Effector memory CD8-positive, alpha-beta T cell (primary cell): ENCODE measurements at places on chromosomes 16 and 17.
A peak's percentile ranks its signal among the peaks of the same experiment; 100 is the strongest.

DNA sequence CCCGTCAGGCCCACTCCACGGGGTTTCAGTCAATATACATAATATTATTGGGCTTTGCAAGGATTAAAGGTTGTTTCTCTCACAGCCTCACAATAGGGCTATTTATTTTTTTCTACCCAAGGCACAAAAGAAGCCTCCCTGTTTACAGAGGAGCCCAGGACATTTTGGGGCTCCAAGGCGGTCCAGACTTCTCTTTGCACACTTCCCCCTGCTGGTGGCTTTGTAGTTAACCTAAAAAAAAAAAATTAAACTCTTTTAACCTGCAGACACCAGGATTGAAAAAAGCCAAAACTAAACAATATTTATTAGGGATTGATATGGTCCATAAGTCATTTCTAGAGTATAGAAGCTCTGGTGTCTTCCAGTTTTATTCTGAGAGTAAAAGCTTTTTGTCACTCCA is 169.7 kb upstream of the ZFHX3 start:
- no peak for DNase-seq

- no peak for DNase-seq
These were observed 25.4 kb upstream of the RHOT1 start for GRCh38 chr17:32116937-32117336.

DNA sequence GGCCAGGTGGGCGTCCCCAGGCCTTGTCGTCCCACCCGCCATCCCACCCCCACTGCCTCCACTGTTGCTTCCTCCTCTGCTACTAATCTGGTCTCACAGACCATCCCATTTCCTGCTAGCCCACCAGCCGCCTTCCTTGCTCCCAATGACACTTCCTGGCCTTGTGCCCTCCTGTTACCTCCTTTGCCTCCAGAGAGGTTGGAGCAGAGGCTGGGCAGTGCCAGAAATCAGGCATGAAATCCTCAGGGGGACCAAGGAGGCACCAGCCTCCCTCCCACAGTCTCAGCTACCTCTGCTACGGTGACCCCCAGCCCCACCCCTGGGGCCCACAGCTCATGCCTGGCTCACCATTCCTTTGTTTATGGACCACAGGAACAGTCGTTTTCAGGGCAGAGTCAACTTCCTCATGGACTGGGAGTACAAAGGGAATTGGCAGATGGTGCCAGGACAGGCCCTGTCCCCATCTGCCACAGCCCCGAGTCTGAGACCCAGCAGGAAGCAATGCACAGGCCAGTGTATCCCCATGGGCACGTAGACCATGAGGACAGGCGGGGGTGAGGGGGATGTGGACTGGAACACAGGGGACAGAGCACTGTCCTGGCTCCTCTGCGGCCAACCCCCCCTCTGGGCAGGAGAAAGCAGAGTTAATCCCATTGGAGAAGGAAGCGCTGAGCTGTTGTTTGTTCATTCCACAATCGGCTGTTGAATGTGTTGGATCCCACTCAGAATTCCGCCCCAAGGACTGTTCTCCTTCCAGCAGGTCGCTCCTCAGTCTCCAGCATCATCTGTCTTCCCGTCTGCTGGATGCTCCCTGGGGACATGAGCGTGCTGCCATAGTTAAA is 2.2 kb upstream of the CDH5 start:
- no peak for DNase-seq

GRCh38 chr17:30534298-30534697 is 57.1 kb downstream of the GOSR1 start:
- DNase-seq, result no peak

- no peak for DNase-seq
These were observed 378.8 kb upstream of the TNRC6C start for GRCh38 chr17:77579682-77580081.

DNA sequence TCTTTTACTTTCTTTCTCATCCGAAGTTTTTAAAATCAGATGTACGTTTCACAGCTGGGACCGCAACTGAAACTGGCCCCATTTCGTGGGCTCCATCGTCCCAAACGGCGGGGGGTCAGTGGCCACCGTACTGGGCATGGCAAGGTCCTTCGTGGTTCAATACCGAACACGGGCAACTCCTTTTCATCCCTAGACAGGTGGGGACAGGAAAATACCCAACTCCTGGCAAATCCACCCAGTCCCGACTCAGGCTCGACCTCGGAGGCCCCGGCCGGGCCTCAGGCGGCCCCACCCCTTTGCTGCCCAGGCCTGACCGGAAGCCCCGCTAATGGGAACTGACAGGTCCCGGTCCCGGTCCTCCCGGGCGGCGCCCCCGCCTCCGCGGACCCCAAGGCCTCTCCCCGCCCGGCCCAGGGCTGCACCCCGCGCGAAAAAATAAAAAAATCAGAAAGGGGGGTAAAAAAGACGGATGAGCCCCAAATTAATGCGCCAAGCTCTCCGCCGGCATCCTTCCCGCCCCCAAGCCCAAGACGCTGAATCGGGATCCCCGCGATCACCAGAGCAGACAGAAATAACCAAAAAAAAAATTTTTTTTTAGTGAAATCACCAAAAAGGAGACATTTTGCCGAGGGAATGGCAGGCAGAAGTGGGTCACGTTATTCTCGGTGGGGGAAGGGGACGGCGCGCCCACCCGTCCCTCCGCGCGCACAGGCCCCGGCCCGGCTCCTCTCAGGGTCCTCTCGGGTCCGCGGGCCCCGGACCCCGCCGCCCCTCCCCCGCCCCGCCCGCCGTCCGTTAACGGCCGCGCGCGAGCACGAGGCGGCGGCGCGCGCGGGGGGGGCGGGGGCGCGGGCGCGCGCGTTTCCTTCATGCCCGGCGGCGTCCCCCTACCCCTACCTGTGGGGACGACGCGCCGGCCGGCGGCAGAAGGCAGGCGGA is 562 bp downstream of the ZC3H7A start:
- DNase-seq, result peak; percentile 26

- no peak for DNase-seq
These were observed 358.7 kb upstream of the CA10 start for GRCh38 chr17:52517176-52517575.

- no peak for DNase-seq
These were observed 163.2 kb downstream of the PPM1E start for GRCh38 chr17:58918884-58919283.

DNA sequence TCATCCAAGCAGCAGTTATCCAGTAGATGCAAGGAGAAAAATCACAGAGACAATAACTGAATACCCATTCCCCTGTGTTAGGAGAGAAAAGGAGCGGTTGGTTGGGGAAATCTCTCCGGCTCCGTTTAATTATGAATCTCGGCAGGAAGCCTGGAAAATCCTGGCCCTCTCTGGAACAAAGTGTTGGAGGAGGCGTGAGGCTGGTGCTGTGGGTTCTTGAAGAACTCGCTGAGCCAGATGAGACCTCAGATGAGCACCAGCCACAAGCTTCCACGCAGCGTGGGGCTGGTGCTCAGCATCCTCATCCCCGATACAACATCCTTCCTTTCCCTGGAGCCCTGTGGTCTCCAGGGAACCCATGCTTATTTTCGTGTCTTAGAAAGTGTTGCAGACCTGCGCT is 39.7 kb downstream of the CACNG4 start:
- no peak for DNase-seq

DNA sequence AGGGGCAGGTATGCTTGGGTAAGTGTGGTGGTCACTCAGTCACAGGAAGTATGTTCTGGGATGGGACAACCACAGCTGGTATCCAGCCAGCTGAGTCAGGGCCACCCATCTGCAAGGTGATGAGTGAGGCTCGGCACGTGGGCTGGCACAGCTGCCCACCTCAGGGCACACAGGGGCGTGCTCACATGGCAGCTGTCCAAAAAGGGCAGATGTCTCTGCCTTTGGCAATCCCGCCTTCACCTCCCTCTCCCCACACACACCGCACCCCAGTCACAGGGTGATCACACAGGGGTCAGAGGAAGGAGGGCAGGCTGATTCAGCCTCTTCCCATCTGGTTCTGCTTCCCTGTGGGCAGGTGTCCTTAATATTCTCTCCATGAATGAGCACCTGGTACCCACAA is 85.9 kb upstream of the TOB1 start:
- no peak for DNase-seq

GRCh38 chr16:79051313-79051712 is 549.2 kb downstream of the MAF start:
- DNase-seq, result no peak

DNA sequence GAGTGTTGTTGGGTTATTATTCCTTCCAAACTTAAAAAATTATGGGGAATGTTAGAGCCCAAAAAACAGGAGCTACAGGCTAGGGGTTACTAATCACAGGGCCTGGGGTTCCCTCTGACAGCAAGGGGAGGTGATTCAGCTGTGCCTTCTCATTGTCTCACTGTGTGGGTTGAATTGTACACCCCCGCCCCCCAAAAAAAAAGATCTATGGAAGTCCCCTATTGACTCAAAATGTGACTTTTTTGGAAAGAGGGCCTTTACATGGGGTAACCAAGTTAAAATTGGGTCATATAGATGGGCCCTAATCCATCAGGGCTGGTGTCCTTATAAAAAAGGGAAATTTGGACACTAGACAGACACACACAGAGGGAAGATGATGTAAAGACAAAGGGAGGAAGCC is 190.2 kb downstream of the SOX9 start:
- DNase-seq, result no peak

DNA sequence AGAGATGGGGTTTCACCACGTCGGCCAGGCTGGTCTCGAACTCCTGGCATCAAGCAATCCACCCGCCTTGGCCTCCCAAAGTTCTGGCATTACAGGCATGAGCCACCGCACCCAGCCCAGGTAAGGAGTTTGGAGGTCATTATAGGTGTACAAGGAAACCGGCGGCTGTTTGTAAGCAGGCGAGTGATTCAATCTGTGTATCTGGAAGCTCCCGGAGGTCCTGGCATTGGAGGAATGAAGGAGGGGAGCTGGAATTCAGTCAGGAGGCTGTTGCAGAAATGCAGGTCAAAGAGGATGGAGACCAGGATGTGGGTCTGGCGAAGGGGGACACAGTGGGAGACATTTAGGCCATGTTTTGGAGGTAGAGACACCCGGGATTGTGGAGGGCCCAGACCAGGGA is 18.8 kb downstream of the CDC42EP4 start:
- no peak for DNase-seq

DNA sequence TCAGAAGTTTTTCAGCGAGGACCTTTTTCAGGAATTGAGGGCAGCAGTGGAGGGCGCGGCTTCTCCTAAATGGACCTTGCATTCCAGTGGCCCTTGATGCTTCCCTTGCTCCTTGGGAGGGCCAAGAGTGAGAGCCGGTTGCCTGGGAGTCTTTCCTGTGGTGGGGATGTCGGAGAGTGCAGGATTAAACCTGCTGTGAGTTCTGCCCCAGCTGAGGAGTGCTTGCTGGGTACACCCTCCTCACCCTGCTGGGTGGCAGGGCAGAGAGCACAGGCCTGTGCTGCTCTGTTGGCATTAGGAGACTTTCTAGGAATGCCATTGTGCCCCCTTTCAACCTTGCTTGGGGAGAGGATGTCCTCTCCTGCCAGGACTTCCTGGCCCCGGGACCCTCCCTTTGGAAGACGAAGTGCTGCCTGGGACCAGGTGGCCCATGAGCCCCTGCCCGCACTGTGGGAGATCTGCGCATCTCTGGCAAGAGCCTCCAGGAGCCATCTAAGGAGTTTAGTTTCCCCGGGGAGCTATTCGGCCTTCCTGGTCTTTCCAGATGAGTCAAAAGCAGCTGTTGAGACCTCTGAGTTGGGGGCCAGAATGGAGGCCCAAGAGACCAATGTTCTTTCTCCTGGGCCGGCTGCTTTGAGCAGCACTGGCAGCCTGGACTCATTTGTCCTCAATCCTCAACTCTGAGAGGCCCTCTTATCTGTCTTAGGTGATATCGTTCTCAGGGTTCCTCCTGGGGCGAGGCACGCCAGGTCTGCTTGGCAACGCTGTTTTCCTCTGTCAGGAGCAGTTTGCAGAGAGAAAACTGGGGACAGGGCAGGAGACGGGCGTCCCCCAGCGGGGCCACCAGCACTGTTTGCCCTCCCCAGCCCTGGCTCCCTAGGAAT is 5.6 kb downstream of the LLGL2 start:
- no peak for DNase-seq

DNA sequence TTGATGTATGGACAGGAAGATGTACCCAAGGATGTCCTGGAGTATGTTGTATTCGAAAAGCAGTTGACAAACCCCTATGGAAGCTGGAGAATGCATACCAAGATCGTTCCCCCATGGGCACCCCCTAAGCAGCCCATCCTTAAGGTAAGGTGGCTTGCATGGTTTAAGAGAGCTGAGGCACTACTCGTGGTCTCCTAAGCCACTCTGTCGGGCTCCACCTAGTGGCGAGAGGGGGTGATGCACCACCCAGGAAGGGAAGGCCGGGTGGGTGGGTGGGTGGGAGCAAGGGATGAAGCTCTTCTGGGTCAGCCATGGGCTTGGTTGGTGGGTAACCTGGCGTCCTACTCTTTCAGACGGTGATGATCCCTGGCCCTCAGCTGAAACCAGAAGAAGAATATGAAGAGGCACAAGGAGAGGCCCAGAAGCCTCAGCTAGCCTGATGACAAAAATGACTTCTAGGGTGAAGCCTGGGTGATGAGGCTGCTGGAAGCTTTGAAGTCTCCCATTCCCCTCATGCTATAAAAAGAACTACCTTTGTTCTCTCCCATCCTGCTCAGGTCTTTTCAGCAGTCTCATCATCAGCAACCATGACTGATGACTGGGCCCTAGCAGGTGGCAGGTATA is 21.5 kb downstream of the GPR179 start:
- peak; percentile 66 for DNase-seq

GRCh38 chr17:75396796-75397195 is 8.7 kb downstream of the GRB2 start:
- no peak for DNase-seq

- DNase-seq, result no peak
These were observed 14.0 kb upstream of the SPHK1 start for GRCh38 chr17:76370261-76370993.

- no peak for DNase-seq
These were observed 383.2 kb downstream of the GRIN2A start for GRCh38 chr16:9798952-9799580.
